Colonic mucosa (tissue), 4 donors: ENCODE measurements at places on chromosomes 2 and 18.

GRCh38 chr2:237421542-237422116 is 7.7 kb upstream of the COL6A3 start:
- DNase-seq = peak; percentile 80

DNA sequence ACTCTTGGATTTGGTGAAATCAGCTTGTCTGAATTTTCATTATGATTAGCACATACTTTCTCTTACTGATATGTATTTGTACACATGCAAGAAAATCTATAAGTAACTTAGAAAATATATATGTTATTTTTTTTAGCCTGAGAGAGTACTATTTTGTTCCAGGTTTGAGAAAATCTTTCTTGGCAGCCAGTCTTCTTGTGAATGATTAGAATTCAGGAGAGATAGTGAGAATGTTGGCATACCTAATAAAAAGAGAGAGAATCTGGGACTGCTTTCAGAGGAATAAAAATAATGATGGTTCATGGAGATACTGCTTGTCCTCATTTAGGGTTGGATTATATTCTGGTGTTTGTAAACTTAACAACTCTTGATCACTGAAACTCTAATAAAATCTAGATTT is 44.4 kb upstream of the RIT2 start:
- DNase-seq = no peak

- no peak for DNase-seq
Observed at GRCh38 chr2:121231385-121232000, 53.5 kb downstream of the TFCP2L1 start.

GRCh38 chr2:12315224-12315623 is 401.5 kb upstream of the TRIB2 start:
- DNase-seq = no peak

- DNase-seq = no peak
Observed at GRCh38 chr2:182482511-182482910, 55.7 kb upstream of the PDE1A start.

GRCh38 chr2:234615643-234616356 is 118.9 kb upstream of the ARL4C start:
- DNase-seq = no peak

DNA sequence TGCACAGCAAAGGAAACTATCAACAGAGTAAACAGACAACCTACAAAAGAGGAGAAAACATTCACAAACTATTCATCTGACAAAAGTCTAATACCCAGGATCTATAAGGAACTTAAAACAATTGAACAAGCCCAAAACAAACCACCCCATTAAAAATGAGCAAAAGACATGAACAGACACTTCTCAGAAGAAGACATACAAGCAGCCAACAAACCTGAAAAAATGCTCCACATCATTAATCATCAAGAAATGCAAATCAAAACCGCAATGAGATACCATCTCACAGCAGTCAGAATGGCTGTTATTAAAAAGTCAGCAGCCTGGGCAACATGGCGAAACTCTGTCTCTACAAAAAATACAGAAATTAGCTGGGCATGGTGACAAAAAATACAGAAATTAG is 110.2 kb upstream of the LDLRAD4 start:
- DNase-seq = no peak

DNA sequence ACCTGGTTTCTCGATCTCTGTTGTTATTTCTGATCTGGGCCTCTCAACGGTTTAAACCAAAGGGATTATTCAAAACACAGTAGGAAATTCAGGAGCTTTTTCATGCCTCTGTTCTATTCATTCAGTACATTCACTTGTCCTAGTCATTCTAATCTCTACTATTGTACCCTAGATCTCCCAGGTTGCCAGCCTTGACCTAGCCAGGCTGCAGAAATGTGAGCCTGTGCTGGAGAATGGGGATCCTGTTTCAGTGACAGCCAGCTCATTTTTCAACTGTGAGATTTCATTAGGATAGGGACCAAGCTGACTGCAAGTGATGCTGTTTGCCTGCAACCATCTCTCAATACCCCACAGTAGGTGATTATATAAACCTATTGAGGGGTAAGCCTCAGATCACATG is 186.2 kb downstream of the CMPK2 start:
- DNase-seq = no peak

DNA sequence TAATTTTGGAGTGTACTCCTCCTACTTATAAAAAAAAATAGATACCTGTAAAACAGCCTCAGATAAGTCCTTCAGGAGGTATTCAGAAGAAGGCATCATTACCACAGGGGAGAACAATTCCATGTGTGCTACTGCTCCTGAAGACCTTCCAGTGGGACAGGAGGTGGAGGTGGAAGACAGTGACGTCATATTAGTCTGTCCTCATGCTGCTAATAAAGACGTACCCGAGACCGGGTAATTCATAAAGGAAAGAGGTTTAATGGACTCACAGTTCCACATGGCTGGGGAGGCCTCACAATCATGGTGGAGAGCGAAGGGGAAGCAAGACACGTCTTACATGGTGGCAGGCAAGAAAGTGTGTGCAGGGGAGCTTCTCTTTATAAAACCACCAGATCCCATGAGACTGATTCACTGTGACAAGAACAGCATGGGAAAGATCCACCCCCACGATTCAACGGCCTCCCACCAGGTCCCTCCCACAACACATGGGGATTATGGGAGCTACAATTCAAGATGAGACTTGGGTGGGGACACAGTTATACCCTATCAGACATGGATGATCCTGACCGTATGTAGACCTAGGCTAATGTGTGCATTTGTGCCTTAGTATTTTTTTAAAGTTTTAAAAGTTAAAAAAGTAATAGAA is 98.4 kb downstream of the NDUFA10 start:
- peak; percentile 1 for DNase-seq

GRCh38 chr2:188969236-188969635 is 4.9 kb upstream of the COL3A1 start:
- DNase-seq = no peak

- DNase-seq = peak; percentile 11
Observed at GRCh38 chr2:86292571-86293515, 44.6 kb downstream of the REEP1 start.

DNA sequence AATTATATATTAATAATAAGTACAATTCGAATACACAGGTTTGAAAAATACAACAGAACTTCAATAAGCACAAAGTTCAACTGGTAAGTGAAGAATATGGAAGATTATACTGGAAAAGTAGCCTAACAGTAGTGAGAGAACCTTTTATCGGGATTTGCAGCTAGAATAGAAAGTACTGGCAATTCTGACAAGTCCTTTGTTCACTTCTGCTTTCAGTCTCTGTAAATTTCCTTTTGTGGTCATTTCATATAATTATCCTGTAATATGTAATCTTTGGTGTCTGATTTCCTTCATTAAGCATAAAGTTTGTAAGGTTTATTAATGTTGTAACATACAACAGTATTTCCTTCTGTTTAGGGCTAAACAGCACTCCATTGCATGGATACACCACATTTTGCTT is 67.2 kb downstream of the CUL3 start:
- DNase-seq = no peak

DNA sequence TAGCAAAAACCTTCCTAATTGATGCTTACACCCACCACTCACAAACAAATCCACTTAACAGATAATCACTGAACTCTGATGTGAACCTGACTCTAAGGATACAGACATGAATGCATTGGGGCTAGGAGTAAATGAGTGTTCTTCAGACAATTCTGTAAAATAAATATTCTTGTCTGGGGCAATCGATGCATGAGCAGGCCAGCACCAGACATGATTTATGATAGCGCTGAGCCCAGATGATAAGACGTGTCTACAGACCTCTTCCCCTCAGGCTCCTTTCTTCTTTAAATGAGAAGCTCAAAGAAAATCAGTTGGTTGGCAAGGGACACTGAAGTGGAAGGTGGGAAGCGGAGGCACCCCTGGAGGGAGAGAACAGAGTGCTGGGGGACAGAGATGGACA is 27.3 kb upstream of the BIN1 start:
- no peak for DNase-seq

GRCh38 chr2:100146657-100146960 is 4.2 kb upstream of the AFF3 start:
- no peak for DNase-seq

DNA sequence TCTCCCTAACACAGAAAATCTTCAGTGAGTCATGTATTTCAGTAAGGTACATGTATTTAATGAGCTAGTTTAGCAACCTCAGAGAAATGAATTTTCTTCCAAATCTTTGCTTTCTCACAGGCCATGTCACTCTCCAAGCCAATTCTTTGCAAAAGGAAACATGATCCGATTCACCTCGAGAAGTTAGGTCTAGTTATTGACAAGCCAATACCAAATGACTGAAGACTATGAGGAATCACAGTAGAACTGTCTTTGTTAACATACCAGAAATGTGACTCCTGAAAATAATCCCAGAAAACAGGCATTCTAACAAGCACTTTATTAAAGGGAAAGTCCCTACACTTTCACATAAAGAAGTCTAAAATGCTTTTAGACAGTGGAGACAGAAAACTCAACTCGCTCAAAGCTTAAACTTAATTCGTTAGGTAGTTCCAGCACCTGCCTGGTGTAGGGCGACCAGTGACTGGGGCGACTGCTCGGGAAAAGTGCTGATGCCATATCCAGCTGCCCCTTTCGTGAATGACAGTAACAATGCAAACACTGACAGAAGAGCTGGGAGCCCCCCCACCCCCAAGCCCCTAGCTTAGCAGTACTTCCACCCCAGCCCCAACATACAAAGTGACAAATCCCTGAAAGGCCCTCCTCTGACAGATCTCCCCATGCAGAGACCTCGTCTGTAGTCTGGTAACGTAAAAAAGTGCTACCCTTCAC is 1.8 kb downstream of the MEMO1 start:
- peak; percentile 34 for DNase-seq
